Epithelial cell of proximal tubule (primary cell): ENCODE measurements at places on chromosomes 13 and 19.

DNA sequence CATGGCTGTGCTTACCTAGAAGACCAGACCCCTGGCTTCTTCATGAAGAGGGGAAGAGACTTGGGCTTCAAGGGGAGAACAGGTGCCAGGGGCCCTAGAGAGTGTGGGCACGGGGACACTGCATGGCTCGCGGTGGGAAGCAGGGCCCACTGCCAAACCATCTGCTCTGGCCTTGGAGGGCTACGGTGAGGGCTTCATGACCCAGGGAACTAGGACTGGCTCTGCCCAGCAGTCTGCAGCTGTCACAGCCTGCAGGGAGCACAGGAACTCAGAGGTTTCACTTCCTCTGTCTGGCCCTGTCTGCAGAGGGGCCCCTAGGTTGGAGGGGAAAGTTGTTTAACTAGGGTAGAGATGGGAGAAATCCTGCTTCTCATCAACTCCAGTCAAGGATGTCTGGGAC lies 4.3 kb downstream of the ERCC1 start:
- no peak for DNase-seq

DNA sequence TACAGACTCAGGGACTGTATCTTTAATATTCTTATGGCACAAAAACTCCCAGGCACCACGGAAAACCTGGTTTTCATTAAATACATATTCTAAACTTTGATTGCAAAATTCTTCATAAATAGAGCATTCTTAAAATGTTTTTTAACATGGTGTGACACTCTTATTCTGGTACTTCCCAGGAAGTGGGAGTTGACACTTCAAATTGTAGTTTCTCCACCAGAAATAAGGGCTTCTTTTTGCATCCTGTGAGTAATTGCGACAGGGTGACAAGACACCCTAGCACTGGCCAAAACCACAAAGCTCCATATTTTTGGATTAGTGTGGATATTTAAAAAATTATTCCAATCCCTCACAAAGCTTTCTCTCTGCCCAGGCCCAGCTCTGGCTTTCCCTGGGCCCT lies 43.6 kb upstream of the MTIF3 start:
- no peak for DNase-seq

- no peak for DNase-seq
Observed at GRCh38 chr13:96898212-96898611, 96.1 kb downstream of the OXGR1 start.

DNA sequence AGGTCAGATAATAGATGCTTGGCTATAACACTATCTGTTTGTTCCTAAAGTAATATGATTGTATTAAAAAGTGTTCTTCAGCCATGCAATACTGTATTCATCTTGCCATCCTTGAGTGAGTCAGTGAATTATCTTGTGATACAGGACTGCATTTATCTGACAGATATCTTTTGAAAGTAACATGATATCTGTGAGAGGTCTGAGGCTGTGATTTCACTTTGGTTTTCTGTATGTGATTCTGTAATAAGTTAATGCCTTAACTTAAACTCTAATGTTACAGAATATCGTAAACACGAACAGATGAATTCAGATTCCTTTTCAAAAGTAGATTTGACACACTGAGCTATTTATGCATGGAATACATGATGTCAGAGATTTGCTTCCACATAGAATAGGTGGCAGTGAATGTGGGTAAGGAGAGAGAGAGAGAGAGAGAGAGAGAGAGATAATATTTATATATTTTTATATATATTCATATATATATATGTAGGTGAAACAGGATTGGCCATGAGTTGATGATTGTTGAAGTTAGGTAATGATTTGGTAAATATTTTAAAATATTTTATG lies 97.9 kb upstream of the RNF113B start:
- DNase-seq, result no peak

DNA sequence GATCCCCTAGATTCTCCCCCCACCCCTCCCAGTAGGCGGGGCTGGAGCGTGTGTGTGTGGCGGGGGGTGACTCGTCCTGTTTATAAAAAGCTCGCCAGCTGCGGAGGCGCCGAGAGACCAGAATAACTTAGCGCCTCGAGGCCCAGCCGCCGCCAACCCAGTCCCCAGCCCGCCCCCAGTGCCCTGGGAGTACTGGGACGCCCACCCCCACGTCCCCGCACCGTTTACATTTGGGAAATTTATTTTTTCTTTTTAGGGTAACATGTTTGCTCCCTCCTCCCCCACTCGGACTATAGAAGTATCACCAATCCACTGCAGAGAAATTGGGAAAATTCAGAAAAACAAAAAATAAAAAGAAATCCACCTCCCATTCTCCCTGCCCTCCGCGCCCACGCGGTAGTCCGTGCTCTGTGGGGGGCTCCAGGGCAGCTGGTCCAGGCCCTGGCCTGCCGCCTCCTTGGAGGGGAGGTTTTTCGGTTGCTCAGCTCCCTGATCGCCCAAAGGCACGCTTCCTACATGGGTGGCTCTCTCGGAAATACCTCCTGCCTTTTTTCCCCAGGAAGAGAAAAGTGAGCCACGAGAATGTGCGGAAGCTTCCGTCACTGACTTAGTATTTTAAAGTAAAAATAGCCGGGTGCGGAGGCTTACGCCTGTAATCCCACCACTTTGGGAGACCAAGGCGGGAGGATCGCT lies 1.5 kb upstream of the RAB3A start:
- DNase-seq, result no peak
